Activated CD4-positive, alpha-beta memory T cell treated with anti-CD3 and anti-CD28 coated beads, Interleukin-2, amount 10 ng/mL, durations not matched to agents 7 days and 5 days (primary cell): ENCODE measurements at places on chromosomes 6 and 20. TPM values are rescaled to one million over a fixed set of nuclear protein-coding genes. Genes with fewer than 3 reads are reported as not detected.

DNA sequence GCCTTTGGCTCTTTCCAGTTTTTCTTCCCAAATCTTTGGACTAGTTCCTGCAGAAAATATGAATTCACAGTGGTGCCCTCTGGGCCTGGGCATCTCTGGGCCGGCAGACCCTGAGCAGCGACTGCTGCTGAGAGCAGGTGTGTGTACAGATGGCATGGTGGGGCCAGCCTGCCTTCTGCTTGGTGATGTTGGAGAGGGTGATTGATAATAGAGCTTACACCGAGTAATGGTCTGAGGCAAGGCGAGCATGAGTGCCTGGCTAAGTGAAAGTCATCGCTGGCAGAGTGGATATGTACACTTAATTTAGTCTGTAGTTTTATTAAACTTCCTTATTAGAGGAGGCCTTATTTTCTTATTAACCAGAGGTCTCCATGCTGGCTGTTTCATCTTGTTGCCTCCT, 156.9 kb downstream of the CDKAL1 start:
- DNase-seq = no peak

Gene TREML4
- total RNA-seq = not detected

Gene FAXC
- 0.38 TPM for total RNA-seq

- DNase-seq = no peak
Observed at GRCh38 chr20:20024942-20025341, 7.8 kb downstream of the NAA20 start.

- no peak for DNase-seq
Observed at GRCh38 chr6:88633782-88634181, 329.6 kb downstream of the RNGTT start.

Gene GJA1
- not detected for total RNA-seq

DNA sequence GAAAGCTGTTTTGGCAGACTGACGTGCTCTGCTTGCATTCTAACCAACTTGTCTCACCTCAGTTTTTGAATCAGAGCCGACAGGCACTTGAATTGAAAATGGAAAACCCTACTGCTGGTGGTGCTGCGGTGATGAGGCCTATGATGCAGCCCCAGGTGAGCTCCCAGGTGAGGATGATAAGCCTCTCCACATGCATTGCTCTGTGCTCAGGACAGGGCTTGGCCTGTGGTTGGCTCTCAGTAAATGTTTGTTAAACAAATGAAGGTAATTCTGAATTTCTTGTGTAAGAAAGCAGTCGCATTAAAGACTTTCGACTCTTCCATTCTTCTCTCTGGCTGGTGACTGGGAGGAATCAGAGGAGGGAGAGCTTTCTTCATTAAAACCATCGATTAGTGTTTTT, 136.3 kb downstream of the SULF2 start:
- DNase-seq = no peak

Gene SLC17A3
- total RNA-seq = 0.96 TPM

GRCh38 chr20:17849901-17850683, 118.5 kb downstream of the SNX5 start:
- no peak for DNase-seq

DNA sequence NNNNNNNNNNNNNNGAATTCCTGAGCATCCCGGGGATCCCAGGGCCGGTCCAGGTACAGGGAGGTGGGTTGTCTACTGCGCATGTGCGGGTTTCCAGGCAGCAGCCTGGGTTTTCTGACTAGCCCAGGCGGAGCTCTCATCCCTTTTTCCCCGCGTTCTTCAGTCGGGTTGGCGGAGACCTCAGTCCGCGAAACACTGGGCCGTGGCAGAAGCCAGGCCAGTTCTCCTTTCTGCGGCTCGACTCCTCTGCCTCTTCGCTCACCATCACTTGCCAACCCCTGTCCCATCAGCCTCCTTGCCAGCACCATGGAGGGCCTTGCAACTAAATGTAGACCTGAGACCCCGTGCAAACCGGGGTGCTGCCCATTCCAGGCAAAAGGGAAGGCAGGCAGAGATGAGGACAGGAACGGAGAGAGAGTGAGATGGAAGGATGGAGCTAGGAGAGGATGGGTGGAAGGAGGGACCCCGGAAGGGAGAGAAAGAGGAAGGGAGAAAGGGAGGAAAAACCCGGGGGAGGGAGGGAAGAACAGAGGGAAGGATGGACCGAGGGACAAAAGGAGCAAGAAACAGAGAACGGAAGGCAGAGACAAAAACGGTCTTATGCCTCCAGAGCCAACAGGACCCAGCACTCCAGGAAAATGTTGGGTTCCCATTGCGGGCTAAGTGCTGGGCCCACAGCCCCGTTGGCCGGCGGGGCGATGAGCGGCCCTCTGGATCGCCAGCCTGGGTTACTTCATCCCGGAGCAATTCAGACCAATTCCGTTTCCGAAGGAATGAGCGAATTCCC, 445.4 kb upstream of the DEFB115 start:
- DNase-seq = no peak
